ENCODE measurements at places on chromosomes 13 and 19. TPM values are rescaled to one million over a fixed set of nuclear protein-coding genes. Genes with fewer than 3 reads are reported as not detected.

The NXNL1 gene
- not detected for total RNA-seq

The TRPM4 gene
- total RNA-seq: 10.2 TPM

The ZNF285 gene
- total RNA-seq: 1.7 TPM

The ZNF730 gene
- total RNA-seq: not detected

The KLK15 gene
- not detected for total RNA-seq

The HIF3A gene
- not detected for total RNA-seq

The LAIR1 gene
- not detected for total RNA-seq

The RTBDN gene
- total RNA-seq: 0.44 TPM

The HSD17B14 gene
- total RNA-seq: 13.0 TPM

The NALCN gene
- 4.5 TPM for total RNA-seq

The DKKL1 gene
- 0.71 TPM for total RNA-seq

The ZNF534 gene
- total RNA-seq: not detected

The EBI3 gene
- total RNA-seq: 3.1 TPM

The FFAR2 gene
- not detected for total RNA-seq

The OVOL3 gene
- 0.36 TPM for total RNA-seq

The RNF17 gene
- total RNA-seq: not detected

The NLRP7 gene
- not detected for total RNA-seq

The B3GLCT gene
- 5.5 TPM for total RNA-seq

The C5AR2 gene
- 9.5 TPM for total RNA-seq

The OR10H1 gene
- total RNA-seq: not detected

The ZFP36 gene
- 200 TPM for total RNA-seq

The LILRA1 gene
- not detected for total RNA-seq

The ACP5 gene
- total RNA-seq: 0.38 TPM

The GIPC3 gene
- total RNA-seq: 0.27 TPM

The PRKD2 gene
- total RNA-seq: 22.0 TPM

Data from A549 treated with GW870086 at 1 μM for 4 hours (cell line).